NCI-H526 treated with DMSO at 0.1 percent for 48 hours (cell line): ENCODE measurements at places on chromosomes 5 and 9.

DNA sequence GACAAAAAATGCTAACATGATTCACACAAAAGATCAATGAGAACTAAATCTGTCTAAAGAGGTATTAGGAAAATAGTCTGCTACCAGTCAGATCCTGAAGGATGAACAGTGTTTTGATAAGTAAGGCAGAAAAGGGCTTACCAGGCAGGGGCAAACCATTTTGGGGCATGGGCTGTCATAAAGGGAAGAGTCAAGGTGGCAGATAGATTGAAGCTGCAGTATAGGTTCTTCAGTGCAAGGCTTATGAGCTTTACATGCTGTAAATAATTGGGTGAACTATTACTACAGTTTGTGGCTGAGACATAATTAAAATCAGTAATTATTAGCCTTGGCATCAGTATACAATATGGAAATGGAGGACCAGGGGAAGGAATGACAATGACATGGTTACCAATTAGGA, 21.8 kb downstream of the CSNK1A1 start:
- no peak for DNase-seq

- DNase-seq = no peak
Measured at GRCh38 chr9:15191378-15191777, 115.6 kb downstream of the TTC39B start.

- no peak for DNase-seq
Measured at GRCh38 chr5:128826275-128826674, 139.0 kb upstream of the SLC27A6 start.

DNA sequence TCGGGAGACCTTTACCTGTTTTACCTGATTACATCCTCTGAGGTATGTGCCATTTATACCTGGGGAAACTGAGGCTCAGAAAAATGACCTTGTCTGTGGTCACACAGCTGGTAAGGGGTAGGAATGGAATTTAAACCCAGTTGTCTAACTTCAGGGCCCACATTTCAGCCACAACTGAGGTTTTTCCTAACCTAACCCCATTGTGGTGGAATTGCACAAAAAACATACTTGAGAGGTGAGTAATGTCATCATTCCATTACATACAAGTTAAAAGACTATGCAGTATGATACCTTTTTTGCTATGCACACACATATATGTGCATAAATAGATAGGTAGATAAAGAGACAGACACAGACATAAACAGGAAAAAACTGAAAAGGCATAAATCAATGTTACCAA, 14.1 kb downstream of the FGF1 start:
- DNase-seq = no peak

DNA sequence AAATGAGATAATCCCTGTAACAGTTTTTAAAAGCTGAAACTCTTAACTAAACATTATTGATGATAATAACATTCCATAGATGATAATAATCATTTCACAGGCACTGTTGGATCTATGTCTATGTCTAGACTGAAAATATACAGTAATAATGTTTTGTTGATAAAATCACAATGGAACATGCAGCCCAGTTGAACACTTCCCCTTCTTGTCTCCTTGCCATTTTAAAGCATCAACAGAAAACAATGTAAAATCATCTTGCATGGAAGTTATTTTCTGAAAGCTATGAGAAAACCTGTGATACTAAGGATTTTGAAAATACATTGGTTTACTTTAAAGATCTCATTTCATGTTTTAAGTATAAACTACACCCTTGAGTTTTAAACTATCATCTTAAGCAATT, 1.9 kb downstream of the GAPT start:
- DNase-seq = no peak

DNA sequence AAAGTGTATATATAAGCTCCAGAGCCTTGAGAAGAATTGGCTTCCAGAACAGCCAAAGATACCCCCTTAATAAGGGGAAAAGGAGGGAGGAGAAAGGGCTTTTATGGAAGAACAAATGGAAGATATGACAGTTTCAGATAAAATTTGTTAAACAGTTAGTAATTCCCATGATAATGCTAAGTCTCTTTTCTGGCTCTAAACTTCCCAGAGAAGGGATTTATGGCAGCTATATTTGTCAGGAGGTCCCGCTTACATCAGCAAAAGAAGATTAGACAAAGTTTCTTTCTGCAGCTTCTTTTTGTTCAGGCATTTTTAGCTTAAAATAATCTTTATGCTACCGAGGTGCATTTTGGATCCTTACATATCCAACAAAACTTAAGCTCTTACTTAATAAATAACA, 14.3 kb upstream of the SLC36A3 start:
- DNase-seq = no peak

DNA sequence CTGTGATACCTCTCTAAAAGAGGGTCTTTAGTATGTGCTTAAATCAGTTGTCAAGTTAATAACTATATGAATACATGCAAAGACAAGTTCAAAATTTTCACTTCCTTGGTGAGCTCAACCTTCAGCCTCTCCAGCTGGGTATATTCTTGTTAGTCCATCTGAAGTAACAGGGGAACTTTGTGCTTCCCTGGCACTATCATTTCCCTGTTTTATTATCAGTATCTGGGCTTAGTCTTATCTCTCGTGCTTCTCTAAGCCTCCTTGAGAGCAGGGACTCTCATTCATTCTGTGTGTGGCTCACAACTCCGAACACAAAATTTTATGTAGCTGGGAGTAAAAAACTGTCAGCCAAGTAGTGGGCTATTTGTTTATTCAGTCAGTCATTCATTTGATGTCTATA, 175.9 kb upstream of the MAP3K1 start:
- no peak for DNase-seq

DNA sequence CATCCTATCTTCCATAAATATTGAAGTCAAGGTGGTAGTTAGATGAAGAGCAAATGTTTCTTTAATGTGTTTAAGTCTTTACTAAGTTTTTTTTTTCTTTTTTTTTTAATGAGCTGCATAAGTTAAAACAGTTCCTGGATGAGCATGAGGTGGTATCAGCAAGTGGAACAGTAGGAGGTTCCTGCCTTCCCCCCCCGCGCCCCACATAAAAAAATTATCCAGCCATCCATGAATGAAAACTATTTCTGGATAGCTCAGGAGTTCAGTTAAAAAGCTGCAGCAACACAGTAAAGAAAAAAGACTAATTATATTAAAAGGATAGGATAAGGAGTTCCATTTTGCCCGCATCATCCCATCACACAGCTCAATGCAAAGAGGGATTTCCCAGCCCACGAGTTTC, 349.5 kb downstream of the CDH18 start:
- DNase-seq = no peak

- DNase-seq = no peak
Measured at GRCh38 chr9:74133921-74134320, 363.2 kb upstream of the RORB start.

- no peak for DNase-seq
Measured at GRCh38 chr5:23730023-23730422, 222.6 kb downstream of the PRDM9 start.

GRCh38 chr9:135776893-135777622, 75.1 kb downstream of the KCNT1 start:
- DNase-seq = no peak

DNA sequence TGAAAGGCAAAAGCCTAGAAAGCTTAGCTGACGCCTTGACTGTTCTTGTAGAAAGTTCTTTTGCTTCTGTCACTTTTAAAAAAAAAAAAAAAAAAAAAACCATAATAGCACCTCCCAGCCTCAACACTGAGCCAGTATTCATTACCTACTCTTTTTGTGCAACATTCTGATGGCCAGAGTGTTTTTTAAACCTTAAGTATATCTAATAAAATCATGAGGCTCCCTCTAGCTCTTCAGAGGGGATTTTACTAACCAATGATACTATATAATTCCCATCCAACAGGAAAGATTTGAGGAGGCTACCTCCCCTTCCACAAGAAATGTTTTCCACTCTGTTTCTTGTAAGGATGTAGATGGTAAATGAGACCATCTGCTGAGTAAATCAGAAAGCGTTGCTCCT, 3.9 kb downstream of the BNC2 start:
- no peak for DNase-seq

GRCh38 chr5:118548761-118549720, 439.3 kb downstream of the DTWD2 start:
- DNase-seq = no peak

DNA sequence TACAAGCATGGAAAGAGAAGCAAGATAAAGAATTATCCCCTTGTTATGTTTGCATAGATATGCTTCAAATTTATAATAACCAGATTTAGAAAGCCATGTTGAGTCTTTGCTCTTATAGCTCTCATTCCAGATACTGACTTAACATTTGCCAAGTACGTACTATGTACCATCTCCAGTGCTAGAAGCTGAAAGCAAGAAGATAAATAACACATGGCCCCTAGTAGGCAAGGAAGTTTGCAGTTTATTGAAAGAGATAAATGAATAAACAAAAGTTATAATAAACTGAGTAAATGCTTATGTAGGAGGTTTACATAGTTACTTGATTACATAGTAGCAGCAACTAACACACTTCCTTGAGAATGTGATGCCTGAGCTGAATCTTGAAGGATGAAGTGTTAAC, 628.4 kb downstream of the HINT1 start:
- DNase-seq = no peak

- DNase-seq = no peak
Measured at GRCh38 chr9:3569529-3569928, 43.7 kb upstream of the RFX3 start.

DNA sequence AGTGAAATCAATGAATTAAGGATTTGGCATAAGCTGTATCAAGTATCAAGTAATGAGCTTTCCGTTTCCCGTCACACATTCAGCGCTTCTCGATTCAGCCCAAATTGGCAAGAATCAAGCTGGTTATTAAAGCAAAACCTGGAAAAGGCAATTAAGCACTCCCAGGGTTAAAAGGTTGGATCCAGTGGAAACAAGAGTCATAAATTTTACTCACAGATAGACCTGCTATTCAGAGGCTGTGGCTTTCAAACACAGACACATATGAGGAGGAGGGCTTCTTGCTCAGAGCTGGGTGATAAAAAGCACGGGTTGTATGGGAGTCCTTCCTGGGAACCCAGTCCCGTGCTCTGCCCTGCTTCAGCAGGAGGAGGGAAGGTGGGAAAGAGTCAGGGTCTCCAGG, 112.3 kb upstream of the CXCL14 start:
- DNase-seq = no peak

- DNase-seq = no peak
Measured at GRCh38 chr9:89623925-89624420, 19.2 kb downstream of the GADD45G start.

GRCh38 chr9:16345902-16346301, 524.6 kb downstream of the BNC2 start:
- no peak for DNase-seq

DNA sequence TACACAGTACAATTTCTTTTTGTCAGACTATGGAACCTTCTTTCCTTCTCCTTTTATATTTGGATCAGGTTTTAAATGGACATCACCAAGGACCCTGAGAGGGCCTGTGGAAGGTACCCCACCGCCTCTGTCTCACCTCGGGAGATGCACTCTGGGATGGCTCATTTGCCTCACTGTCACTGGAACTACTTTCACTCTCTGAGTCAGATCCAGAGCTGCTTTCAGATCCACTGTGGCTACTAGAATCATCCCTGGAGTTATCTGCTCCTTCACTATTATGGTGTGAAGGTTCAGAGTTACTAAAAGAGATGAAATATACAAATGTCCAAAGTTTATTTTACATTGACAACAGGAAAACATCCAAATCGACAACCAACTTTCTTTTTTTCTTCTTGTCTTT, 24.6 kb downstream of the LEAP2 start:
- DNase-seq = no peak

DNA sequence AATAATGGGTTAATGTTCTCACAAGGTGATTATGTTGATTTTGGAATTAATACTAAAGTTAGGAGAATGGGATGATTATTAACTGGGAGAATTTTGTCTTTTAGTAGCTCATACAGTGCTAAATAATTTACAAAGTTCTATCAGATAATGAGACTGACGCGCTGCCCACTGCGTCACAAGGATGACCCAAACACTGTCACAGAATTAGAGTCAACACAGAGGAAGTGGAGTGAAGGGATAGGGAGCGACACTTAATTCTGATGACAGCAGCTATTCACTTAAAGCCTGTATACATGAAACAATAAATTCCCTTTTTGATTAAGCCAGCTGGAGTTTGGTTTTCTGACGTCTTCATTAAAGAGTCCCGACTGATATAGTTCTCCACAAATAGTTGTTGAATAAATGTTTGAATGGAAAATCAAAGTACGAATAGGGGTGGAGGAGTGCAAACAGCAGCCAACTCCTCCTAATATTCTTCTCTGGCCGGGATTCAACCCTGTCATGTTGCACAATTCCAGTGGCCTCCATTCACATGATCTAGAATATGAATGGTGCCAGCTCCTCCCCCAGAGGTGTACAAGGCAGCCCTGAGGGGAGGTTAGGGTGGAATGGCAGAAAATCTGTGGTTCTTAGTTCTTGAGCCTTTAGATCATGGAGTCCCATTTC, 140.3 kb downstream of the PCSK1 start:
- DNase-seq = no peak

GRCh38 chr5:15474143-15474719, 25.7 kb upstream of the FBXL7 start:
- DNase-seq = no peak

GRCh38 chr5:133875179-133875578, 93.2 kb downstream of the C5orf15 start:
- no peak for DNase-seq

GRCh38 chr5:42929871-42930270, 110.2 kb downstream of the ANXA2R start:
- DNase-seq = no peak

DNA sequence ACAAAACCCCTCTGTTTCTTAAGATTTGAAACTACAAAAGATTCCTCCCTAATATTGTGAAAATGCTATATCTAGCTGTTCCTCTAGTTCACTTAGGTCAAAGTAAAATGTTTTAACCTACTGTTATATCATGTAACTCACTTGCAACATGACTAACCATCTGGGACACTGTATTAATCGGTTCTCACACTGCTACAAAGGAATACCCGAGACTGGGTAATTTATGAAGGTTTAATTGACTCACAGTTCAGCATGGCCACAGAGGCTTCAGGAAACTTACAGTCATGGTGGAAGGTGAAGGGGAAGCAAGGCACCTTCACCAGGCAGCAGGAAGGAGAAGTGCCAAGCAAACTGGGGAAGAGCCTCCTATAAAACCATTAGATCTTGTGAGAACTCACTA, 34.7 kb downstream of the DIMT1 start:
- DNase-seq = no peak

DNA sequence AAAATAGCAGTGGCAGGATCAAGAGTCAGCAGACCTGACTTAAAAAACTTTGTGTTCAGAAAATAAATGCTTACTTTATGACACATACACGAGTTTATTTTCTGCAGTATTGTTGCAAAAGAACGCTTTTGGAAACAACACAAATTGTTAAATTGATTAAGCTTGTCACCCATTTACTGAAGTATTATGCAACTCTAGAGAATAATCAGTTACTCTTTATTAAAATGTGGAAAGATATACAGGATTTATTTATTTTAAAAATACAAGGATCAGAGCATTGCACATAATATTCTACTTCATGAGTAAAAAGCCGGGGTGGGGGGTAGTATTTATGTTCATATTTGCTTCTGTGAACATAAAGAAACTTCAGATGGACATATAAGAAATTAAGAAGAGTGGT, 20.0 kb downstream of the FYB1 start:
- no peak for DNase-seq
